ENCODE measurements at places on chromosomes 2 and 18. TPM values are rescaled to one million over a fixed set of nuclear protein-coding genes. Genes with fewer than 3 reads are reported as not detected.

The RNF125 gene
- 1.3 TPM for total RNA-seq

The FBXO15 gene
- total RNA-seq, result 1.1 TPM

The OR6B2 gene
- not detected for total RNA-seq

The MC4R gene
- total RNA-seq, result not detected

The SLC5A6 gene
- total RNA-seq, result 29.6 TPM

The ITGAV gene
- total RNA-seq, result 61.0 TPM

The PLCD4 gene
- 2.6 TPM for total RNA-seq

The GREB1L gene
- total RNA-seq, result 1.5 TPM

The EML6 gene
- 0.42 TPM for total RNA-seq

The NFU1 gene
- total RNA-seq, result 26.7 TPM

The CELF4 gene
- total RNA-seq, result not detected

The SLC5A7 gene
- total RNA-seq, result not detected

The SFTPB gene
- total RNA-seq, result 0.46 TPM

The CNTNAP5 gene
- total RNA-seq, result not detected

The SEH1L gene
- 36.0 TPM for total RNA-seq

The IL1RN gene
- 163 TPM for total RNA-seq

The ALLC gene
- total RNA-seq, result not detected

The CRYBA2 gene
- total RNA-seq, result not detected

The PKDCC gene
- total RNA-seq, result 0.78 TPM

The NGEF gene
- 7.6 TPM for total RNA-seq

The SERPINB13 gene
- total RNA-seq, result 44.9 TPM

The BOK gene
- 48.3 TPM for total RNA-seq

The AMER3 gene
- total RNA-seq, result not detected

The GALNT14 gene
- 22.8 TPM for total RNA-seq

The RAB6D gene
- total RNA-seq, result not detected

The IL36B gene
- total RNA-seq, result not detected

The KRTCAP3 gene
- 44.1 TPM for total RNA-seq

The LYPD6B gene
- total RNA-seq, result 7.3 TPM

The ADAM23 gene
- total RNA-seq, result 0.09 TPM

The AQP12B gene
- not detected for total RNA-seq

The ANKRD44 gene
- total RNA-seq, result 1.3 TPM

The PELI1 gene
- 35.8 TPM for total RNA-seq

The POTEC gene
- not detected for total RNA-seq

The SCN2A gene
- 0.07 TPM for total RNA-seq

The HAAO gene
- total RNA-seq, result not detected

The MREG gene
- 19.0 TPM for total RNA-seq

The LBH gene
- 13.3 TPM for total RNA-seq

The SEMA4F gene
- total RNA-seq, result 12.7 TPM

The DCDC2C gene
- total RNA-seq, result not detected

The SERPINB11 gene
- total RNA-seq, result 0.35 TPM

The ESPNL gene
- not detected for total RNA-seq

The RPRD1A gene
- total RNA-seq, result 42.7 TPM

The DSEL gene
- 1.4 TPM for total RNA-seq

The TCF23 gene
- total RNA-seq, result not detected

The BMP10 gene
- not detected for total RNA-seq

The PSMG2 gene
- total RNA-seq, result 72.8 TPM

The ABCG8 gene
- total RNA-seq, result not detected

The ARPC2 gene
- total RNA-seq, result 604 TPM

The ADD2 gene
- not detected for total RNA-seq

The CYS1 gene
- total RNA-seq, result 0.28 TPM

The EFHD1 gene
- total RNA-seq, result 0.21 TPM

The MC2R gene
- total RNA-seq, result not detected
